Esophagus mucosa (tissue), 1 donor: ENCODE measurements at places on chromosomes 7 and 10. TPM values are rescaled to one million over a fixed set of nuclear protein-coding genes. Genes with fewer than 3 reads are reported as not detected.

Gene SLC18A3
- total RNA-seq = not detected

Gene IFIT2
- 1.5 TPM for total RNA-seq

- ATAC-seq = peak; percentile 53
Measured at GRCh38 chr7:81846398-81846797, 76.6 kb upstream of the HGF start.

- no peak for ATAC-seq
Measured at GRCh38 chr10:105268961-105269360, 627.9 kb downstream of the SORCS3 start.

DNA sequence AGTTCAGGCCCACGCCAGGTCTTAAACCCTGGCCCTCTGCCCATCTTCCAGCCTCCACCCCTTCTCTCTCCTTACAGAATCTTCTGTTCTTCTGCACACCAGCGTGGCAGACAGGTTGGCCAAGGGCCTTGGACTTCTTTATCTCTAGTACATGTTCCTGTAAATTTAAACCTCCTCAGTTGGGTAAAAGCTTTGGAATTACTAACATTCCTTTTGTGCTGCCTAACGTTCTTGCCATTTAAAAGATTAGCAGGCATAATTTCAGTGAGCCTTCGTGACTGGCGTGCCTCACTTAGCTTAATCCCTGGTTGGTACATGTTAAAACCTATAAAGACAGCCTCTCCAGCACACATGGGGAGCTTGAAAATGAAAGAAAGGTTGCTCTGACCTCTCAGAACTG, 192.2 kb downstream of the CUX1 start:
- peak; percentile 73 for ATAC-seq

GRCh38 chr7:47170516-47170915, 411.4 kb downstream of the TNS3 start:
- ATAC-seq = no peak

GRCh38 chr10:109875151-109875568, 48.2 kb downstream of the XPNPEP1 start:
- ATAC-seq = no peak

GRCh38 chr7:135100856-135101255, 47.0 kb upstream of the TMEM140 start:
- ATAC-seq = no peak
